IPS DF 6.9 (cell line): ENCODE measurements at places on chromosomes 5 and 9.

DNA sequence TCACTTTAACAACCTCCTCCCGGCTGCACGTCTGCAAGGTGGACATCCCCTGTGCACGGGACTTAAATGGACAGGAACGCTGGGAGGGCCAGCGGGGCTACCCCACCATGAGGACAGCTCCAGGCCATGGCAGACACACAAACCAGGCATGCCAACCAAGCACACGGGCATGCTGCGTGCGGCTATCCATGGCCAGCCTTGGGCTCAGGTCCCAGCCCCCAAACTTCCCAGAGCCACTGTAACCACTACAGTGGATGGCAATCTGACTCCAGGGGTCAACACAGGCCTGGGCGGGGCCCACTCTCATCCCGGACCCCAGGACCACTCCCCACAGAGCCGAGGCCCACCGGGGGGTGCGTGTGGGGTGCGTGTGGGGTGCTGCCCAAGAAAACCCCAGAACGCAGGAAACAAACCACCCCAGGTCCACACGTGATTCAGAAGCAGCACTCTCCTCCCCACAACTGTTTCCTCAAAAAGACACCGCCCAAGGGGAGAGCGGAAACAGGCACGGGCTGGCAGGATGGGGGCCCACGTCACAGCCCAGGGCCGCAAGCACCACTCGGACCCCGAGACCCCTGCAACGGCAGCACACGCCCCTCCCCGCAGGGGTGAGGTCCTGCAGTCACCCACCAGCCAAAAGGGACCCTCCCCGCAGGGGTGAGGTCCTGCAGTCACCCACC is 7.4 kb downstream of the SLC12A7 start:
- no peak for DNase-seq

DNA sequence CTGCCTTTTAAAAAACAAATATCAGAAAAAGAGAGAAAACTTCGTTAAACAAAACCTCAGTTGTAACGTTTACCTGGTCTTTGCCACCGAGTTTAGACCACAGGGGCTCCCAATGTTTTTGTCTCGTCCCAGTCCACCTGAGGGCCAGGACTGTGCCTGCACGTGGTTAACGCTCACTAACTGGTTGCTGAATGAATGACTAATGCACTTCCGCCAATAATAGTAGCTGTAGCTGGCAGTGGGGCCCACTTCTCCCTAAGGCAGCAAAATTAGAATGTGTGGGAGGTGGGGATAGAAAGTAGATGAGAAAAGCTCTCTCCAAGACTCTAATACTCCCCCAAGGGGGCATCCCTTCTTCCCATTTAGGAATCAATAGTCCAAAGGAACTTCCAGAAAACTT is 29.1 kb upstream of the MED27 start:
- no peak for DNase-seq

DNA sequence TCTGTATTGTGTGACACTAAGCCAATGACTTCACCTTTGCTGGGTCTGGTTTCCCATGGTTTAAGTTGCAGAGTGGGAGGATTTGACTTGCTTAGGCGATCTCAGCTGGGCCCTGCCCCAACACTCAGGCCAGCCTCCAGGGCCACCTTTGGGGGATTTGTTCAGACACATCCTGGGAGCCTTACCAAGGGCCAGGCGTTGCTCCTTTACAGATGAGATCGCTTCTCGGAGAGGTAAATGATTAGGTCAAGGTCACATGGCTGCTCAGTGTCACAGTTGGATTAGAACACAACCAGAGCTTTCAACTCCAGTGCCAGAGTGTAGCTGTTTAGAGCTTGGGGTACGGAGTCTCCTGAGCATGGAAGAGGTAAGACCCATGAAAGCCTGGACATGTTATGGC is 57.5 kb downstream of the COL27A1 start:
- DNase-seq: no peak

- DNase-seq: no peak
Observed at GRCh38 chr5:159638954-159639559, 277.2 kb upstream of the ADRA1B start.

DNA sequence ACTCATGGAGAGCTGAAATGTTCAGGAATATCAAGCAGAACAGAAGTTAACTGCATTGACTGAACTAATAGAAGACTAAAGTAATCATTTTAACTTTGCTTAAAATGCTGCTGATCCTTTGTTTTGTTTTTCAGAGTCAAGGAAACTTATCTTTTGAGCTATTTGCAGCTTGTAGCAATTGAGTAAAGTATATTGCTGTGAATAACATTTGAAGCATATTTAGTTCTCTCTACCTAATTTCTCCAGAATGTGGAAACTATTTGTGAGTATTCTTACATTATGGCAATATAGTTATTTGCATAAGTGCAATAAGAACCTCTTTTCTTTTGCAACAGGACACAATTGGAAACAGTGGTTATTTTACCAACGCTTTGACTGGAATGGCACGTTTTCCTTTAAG is 5.3 kb upstream of the SOX30 start:
- no peak for DNase-seq

DNA sequence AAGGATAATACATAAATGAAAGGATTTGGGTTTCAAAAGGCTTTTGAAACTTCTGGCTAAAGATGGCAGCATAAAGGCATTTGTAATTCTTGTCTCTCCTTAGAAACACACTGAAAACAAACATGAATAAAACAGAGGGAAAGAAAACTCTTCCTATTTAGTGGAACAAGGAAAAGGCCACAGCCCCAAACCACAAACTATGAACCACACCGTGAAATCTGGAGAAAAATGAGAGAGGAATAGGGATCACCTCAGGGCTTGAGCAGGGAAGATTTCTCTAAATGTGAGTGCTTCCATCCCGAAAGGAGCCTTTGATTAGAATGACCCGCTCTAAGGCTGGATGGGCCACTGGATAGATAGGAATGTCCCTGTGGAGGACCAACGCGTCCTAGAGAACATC is 119.6 kb downstream of the SEC61B start:
- DNase-seq: no peak

DNA sequence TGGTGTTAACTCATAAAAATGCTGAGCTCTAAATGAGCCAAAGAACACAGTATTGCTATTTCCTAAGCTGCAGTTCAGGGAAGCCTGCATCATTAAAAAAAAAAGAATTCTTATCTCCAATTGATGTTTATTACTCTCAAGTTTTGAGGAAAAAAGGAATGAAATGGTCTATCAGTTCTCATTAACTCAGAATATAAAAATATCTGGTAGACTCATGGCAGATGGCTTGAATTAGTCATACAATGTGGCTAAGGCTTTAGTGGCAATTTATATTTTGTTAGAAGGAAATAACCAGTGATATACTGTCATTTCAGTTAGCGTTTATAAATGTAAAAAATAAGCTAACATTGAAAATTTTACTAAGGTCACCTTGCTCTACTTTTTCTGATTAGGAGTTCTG is 1403.4 kb upstream of the C9orf72 start:
- no peak for DNase-seq

GRCh38 chr5:111227226-111227782 is 3.1 kb downstream of the CAMK4 start:
- DNase-seq: no peak

- no peak for DNase-seq
Observed at GRCh38 chr9:4581861-4582565, 80.1 kb upstream of the PLPP6 start.

GRCh38 chr9:97808972-97809371 is 44.1 kb upstream of the FOXE1 start:
- DNase-seq: no peak
